ENCODE measurements at places on chromosomes 13 and 19. TPM values are rescaled to one million over a fixed set of nuclear protein-coding genes. Genes with fewer than 3 reads are reported as not detected.

The TEX26 gene
- not detected for total RNA-seq

The STARD13 gene
- total RNA-seq, result 31.1 TPM

The PLIN4 gene
- total RNA-seq, result not detected

The NLRP11 gene
- total RNA-seq, result not detected

The CGB3 gene
- total RNA-seq, result not detected

All from HFFc6 (cell line).